ENCODE measurements at places on chromosomes 7 and 10.

- no peak for DNase-seq
Observed at GRCh38 chr10:130024779-130025325, 60.8 kb upstream of the EBF3 start.

GRCh38 chr10:11849911-11850310 is 26.8 kb downstream of the PROSER2 start:
- DNase-seq: no peak

GRCh38 chr7:16264823-16265804 is 156.2 kb downstream of the CRPPA start:
- no peak for DNase-seq

DNA sequence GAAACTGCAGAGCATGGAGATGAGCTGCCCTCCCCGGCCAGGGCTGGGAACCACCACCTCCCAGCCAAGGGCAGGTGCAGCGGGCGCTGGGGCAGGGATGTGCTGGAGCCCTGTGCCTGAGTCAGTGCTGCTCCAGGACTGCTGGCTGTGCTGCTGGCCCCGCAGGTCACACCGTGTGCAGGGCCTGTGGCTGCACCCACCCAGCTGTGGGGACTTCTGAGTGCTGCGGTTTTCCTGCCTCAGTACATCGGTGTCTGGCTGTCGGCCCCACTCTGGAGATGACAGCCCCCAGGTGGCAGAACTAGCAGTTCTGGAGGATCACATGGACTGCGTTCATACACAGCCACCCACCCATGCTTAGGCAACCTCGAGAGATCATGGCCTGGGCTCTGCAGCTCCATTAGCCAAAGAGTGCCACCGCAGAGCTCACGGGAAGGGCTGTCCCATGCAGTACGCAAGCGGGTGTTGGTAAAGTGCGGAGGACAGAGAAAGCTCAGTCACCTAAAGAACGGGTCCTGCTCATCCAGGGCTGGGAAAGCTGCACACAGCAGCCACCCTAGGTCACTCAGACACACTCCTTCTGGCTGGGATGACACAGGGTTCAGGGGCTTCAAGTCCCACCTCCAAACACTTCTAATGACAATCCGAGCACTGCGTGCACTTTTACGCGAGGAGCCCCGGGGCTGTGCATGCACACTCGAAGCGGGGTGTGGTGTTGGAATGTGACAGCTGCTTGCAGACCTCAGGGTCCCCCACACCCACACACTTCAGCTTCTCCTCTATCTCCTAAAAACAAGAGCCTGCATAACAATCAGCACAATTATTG is 198.1 kb upstream of the PPP2R2D start:
- no peak for DNase-seq

DNA sequence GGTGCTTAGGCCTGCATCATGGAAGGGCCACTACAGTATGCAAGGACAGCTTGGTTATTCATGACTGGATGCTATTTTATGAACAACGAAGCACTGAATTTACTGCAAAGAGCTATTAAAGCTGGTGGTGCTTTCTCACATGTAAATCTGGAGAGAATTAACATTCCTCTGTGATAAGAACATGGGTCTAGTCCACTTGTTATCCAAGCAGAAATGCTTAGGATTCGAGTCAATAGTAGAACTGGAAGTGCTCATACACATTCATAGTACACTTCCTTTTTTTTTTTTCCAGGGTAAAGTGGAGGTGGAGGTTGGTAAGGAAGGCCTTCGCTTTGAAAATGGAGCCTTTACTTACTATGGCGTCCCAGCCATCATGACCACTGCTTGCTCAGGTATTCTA is 35.0 kb downstream of the CNNM1 start:
- no peak for DNase-seq

GRCh38 chr10:119104654-119105015 is 722 bp downstream of the DENND10 start:
- DNase-seq: no peak

DNA sequence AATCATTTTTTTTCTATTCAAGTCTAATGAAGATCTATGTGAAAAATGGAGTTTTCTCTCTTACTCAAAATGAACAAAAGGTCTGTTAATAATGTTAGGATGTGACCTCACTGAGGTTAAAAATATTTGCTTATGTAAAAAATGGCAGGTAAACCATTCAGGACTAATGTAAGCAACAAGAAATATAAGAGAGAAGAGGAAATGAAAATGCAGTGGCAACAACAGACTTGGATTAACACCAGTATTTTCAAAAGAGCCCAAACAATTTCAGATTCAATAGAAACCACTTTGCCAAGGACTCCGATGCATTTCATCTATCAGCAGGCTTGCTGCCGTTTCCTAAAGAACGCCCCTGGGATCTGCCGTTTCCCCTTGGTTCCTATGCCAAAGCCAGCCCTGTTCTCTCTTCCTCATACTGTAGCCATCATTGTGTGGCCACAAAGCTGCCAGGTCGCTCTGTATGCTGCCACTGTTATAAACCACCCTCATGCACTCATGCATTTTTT is 66.4 kb downstream of the MTURN start:
- DNase-seq: no peak

- no peak for DNase-seq
Observed at GRCh38 chr10:87700031-87700796, 40.5 kb downstream of the PAPSS2 start.

DNA sequence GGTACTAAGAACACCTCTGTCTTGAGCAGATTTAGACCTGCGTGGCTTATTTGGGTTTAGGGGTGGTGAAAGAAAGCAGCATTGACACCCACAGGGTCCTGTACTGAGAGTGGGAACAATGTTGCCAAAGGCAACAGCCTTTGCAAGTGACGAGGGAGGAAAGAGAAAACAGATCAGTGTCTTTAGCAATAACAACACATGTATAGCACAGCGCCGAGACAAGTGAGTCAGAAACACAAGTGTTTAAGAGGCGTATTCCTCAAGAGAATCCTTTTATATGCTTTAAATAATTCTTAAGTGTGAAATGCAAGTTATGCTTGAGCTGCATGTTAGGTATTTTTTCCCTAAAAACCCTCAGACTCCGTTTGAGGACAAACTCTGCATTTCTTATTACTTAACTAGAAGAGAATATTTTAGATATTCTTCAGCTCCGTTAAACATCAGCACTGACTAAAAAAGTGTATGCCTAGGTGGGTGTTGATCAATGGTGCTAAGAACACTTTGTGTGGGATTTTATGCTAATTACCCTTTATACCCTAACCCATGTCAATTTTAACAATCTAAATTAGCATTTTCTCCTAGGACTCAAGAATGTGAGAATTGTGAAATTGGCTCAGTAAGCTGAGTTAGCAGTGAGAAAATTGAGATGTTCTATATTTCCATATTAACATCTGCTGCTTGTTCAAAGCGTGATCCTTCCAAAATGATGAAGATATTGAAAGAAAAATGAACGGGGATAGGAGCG is 1095.4 kb upstream of the CELF2 start:
- DNase-seq: no peak

DNA sequence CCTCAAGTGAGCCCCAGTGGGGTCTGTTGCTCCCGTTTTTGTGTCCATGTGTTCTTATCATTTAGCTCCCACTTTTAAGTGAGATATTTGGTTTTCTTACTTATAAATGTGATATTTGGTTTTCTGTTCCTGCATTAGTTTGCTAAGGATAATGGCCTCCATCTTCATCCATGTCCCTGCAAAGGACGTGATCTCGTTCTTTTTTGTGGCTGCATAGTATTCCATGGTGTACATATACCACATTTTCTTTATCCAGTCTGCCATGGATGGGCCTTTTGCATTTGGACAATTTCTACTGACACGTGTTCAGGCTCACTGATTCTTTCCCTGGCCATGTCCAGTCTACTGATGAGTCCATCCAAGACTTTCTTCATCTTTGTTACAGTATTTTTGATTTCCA is 9.6 kb downstream of the SFXN2 start:
- no peak for DNase-seq

DNA sequence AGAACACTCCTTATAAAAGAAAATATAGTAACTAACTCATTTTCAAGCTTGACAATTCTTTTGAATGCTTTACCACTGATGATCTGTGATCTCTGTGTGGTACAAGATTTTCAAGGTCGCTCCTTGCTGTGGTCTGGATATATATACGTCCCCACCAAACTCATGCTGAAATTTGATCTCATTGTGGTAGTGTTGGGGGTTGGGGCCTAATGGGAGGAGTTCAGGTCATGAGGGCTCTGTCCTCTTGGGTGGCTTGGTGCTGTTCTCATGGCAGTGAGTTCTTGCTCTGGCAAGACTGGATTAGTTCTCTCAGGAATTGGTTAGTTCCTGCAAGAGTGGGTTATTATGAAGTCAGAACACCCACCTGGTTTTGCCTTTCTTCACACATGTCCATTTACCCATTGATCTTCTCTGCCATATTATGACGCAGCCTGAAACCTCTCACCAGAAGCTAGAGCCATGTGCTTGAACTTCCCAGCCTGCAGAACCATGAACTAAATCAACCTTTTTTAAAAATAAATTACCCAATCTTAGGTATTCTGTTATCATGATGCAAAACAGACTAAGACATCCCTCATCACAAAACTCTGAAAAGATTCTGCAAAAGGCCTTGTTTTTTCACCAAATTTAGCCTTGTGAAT is 8.3 kb upstream of the EDRF1 start:
- DNase-seq: no peak

- no peak for DNase-seq
Observed at GRCh38 chr10:14456218-14456869, 125.6 kb upstream of the FRMD4A start.

DNA sequence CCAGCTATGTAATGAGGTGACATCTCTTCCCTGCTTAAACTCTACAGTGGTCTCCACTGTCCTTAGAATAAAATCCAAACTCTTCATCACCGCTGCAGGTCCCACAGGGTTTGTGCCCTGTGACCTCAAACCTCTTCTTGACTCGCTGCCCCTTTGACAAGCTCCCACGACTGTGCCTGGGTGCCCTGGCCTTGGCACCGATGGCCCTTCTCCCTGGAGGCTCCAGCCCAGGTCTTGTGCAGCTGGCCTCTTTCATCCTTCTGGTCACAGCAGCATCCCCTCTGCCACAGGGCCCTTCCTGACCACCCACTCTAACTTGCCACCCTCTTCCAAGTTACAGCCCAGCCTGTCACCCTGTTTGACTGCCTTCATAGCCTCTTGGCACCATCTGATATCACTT is 108.2 kb downstream of the DLG5 start:
- DNase-seq: no peak

- no peak for DNase-seq
Observed at GRCh38 chr7:158020706-158021095, 566.9 kb downstream of the PTPRN2 start.

GRCh38 chr10:92238586-92239098 is 52.2 kb downstream of the CPEB3 start:
- no peak for DNase-seq

GRCh38 chr7:111098011-111098925 is 7.3 kb downstream of the LRRN3 start:
- DNase-seq: no peak

All from effector memory CD8-positive, alpha-beta T cell (primary cell).